Activated T-cell treated with anti-CD3 and anti-CD28 coated beads, Interleukin-2, amount 50 U/mL, for 48 hours (primary cell): ENCODE measurements at places on chromosomes 6 and 20.

- DNase-seq: no peak
Observed at GRCh38 chr20:50376179-50376887, 133.8 kb upstream of the PTPN1 start.

DNA sequence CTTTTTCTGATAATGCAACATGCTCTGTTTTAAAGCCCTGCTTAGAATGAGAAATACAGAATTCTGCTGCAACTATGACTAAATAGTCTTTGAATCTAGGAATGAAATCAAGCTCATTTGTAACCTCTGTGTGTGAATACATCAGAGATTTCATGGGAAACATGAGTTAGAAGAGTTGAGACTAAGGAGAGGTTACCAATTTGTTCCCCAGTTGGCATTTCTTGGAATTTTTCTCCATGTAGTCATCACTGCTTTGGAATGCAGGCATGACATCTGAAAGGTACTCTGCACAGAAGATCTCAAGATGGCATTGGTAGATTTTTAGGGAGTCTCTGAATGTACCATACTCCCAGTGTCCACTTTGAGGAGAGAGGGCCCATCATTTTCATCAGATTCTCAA is 237.2 kb downstream of the TFAP2A start:
- DNase-seq: no peak

DNA sequence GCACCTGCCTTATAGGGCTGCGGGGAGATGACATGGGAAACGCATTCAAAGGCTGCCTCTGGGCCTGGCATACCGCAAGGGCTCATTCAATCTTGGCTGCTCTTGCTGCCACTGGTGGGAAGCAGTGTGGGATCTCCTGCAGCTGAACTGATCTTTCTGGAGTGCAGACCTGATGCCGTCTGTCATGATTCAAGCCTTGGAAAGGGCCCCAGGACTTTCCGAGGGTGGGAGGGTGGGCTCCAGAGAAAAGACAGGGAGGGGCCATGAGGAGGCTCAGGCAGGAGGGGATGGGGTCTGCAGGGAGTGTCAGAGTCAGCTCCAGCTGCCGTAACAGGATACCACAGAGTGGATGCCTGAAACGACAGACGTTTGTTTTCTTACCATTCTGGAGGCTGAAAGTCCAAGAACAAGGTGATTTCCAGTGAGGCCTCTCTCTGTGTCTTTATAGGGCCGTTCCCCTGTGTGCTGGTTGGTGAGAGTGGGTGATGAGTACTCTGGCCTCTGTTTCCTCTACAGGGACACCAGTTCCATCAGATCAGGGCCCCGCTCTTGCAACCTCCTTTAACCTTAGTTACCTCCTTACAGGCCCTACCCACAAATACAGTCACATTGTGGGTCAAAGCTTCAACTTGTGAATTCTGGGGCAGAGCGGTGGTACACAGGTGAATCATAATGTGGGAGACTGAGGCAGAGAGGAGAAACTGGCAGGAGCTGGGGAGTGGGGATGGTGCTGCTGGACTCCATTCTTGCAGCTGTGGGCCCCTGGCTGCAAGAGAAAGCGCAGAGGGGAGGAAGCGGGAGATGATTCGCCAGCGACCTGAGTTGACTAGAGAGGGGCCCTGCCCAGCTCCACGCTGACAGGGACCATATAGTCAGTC is 148.4 kb downstream of the SYCP2 start:
- no peak for DNase-seq

- DNase-seq: no peak
Observed at GRCh38 chr6:5723841-5724691, 282.7 kb downstream of the NRN1 start.

- DNase-seq: no peak
Observed at GRCh38 chr6:74166849-74167248, 470.8 kb downstream of the CD109 start.

DNA sequence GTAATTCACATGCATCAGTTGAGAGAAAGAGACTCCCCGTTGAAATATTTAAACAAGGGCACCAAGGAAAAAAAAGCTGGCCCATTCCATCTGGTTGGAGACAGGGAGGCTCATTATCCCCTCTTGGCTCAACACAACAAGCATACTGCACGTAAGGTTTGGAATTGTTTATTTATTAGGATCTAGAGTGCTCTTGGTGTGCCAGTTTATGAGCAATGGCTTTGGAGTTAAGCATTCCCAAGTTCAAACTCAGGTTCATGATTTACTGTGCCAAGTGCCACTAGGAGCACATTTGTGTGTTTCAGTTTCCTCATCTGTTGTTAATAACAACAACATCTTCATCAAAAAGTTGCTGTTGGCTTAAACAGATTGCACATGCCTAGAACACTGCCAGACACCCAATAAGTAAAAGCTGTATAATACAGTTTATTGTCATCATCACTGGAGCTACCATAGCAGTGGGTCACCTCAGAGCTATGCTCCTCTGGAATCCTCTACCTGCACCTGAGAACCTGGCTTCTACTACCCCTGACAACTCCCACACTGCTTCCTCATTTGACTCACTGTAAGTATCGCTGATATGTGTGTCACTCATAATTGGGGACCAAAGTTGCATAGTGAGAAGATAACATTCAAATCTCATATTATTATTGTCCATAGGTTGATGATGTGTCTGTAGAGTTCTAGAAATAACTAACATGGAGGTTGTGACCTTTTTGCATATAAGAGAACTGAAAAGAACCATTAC is 5.4 kb downstream of the SLC17A3 start:
- DNase-seq: no peak

GRCh38 chr6:7413151-7413823 is 23.7 kb downstream of the RIOK1 start:
- no peak for DNase-seq

DNA sequence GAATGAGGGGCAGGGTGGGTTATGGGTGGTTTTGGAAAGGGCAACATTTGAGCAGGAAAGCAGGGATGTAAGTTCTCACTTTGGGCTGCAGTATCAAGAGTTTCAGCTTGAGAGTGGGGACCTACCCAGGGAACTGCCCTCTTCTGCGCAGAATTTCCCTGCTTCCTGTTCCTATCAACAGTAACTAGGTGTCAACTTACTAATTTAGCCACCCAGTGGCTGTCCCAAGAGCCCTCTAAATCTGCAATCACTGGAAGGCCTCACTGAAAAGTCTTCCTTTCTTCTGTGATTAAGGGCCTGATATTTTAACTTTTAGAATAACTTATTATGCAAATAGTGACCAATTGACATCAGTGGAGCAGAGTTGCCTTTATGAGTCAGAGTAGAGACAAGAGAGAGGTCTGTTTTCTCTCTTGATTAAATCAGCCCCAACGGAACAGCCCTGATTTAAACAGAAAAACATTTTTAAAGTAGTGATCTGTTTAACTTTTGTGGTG is 118.2 kb upstream of the RIPOR2 start:
- DNase-seq: no peak

GRCh38 chr6:108944071-108944470 is 95.8 kb downstream of the ARMC2 start:
- no peak for DNase-seq

DNA sequence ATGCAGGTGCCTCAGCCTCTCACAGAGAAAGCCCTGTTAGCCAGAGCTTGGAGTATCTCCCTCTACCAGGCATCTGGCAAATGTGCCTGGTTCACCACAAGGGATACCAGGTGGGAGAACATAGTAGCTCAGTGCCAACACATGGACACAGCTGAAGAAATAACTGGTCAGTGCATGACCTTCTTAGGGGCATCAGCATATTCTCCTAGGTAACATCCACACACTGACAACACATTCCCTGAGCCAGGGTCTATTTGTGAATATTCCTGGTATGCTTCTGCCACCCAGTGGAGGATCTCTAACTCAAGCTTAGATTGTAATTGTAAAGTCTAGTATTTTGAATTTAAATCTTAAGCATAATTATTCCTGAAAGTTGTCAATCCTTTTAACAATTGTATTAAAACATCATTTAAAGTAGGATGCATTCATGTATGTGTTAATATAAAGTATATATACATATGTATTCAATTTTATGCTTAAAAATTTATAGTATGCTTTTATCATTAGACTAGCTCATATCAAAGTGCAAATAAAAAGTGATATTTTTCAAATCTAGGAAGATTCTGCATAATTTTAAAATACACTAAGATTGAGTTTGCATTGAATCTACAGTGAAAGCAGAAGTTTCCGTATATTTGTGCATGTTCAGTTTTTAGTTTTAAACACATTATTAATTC is 45.3 kb upstream of the COL21A1 start:
- DNase-seq: no peak

DNA sequence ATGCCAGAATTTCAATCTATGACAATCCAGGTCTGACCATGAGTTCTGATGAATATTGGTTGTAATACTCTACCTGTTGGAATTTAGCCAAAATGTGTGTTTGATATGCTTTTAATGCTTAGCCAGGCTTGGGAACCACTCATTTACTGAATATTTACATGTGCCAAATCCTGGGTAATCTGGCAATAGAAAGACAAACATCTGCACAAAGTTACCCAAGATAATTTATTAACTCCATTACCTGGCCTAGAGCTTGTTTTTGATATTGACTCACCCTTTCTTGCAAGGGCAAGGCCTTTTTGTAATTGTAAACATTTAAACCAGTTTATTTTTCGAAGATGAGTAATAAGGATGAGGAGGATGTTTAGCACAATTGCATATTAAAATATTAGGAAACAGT is 13.5 kb upstream of the CD2AP start:
- no peak for DNase-seq

DNA sequence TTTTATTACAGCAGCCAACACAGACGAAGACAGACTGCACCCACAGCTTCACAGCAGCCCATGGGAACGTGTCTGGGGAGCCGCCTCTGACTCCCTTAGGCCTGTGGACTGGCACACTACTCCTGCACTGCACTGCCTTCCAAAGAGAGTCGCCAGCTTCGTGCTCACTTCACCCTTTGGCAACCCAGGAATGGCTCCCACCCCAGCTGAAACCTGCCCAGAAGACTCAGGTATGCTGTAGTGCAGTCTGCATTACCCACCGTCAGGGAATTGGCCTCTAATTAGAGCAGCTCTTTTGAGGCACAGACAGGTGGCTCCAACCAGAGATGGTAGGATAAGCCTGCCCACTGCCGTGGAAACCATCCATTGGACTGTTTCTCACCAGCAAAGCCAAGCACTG is 39.9 kb upstream of the FRMD1 start:
- DNase-seq: no peak

DNA sequence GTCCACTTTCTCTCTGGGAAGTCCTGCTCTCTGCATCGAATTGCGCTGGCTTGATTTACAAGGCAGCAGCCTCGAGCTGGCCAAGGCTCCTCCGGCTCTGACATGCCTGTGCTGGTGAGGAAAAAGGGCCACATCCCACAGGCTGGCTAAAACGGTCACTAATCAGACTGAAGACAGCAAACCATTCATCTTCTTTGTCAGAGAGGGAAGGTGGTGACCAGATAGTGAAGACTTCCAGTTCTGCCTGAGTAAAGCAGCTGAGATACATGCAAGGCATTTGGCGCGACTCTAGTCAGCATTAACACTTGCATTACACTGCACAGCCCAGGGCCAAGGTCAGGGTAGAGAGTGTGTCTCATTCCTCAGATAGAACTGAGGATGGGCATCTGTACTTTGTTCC is 203.2 kb upstream of the MAP3K7 start:
- no peak for DNase-seq

DNA sequence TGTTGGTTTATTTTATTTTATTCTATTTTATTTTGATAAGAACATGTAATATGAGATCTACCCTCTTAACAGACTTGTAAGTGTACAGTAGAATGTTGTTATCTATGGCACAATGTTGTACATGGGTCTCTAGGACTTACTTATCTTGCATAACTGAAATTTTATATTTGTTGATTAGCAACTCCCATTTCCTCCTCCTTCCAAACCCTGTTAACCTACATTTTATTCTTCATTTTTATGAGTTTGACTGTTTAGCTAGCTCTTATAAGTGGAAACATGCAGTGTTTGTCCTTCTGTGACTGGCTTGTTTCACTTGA is 37.9 kb upstream of the BCAS1 start:
- no peak for DNase-seq

DNA sequence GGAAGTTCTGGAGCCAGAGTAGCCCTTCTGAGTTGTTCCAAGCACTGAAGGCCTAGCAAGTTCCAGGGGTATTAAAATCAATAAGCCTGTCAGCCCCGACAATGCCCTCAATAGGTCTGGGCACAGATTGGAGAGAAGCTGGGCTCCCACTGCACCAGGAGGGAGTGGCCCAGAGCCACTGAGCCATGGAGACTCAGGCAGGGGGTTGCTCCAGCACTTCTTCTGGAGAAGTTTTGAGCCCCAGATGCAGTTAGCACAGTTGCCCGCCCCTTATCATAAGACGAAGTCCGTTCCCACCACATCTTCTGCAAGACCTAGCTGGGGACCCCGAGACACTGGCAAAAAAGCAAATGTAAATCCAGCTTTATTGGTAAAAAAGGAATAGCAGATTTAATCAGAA is 13.0 kb downstream of the DEFB132 start:
- no peak for DNase-seq

DNA sequence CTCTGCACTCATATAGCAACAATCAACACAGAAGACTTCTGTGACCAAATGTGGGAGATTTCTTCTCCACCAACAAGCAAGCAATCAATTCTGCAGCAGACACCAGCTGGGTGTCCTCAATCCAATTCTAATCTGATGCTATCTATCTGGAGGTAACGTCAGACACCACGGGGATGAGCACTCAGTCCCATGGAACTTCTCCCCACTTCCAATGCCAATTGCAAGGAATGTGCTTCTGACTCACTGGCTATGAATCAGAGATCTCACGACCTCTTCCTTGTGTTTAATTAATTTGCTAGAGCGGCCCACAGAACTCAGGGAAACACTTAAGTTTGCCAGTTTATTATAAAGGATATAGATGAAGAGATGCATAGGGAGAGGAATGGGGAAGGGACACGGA is 103.5 kb upstream of the SIRPG start:
- DNase-seq: no peak

DNA sequence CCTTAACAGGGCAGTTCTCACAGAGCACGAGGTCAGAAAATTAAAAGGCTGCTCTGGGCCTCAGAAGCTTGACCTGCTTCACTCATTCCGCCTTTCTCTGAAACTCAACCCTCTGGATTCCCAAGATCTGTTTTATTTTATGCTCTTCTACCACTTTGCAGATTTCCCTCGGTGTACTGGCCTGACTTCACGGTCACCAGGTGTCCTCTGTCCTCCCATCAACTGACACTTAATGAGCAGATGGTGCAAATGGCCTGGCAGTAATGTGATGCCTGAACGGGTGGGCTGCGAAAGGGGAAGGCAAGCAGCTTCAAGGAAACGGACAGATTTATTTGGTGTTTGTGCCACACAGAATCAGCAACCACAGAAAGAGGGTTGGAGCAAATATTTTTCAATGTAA is 169.7 kb upstream of the TFAP2D start:
- DNase-seq: no peak

- DNase-seq: no peak
Observed at GRCh38 chr20:4953881-4954280, 47.4 kb downstream of the SLC23A2 start.

DNA sequence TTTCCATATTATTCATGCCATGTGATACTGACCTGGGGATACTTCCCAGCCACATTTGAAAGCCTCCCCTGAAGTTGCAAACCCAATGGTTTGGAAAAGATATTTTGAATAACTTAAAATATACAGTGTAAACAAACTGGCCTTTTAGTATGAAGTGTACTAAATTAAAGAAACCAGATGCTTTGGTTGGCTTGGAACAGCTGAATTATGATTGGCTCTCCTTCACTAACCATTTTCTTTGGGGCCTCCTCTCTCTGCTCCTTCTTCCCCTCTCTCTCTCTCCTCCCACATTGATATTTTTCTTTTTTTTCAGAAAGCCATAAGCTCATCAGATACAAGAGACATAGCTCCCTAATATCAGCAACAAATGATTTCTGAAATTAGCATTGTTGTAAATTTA is 166.6 kb downstream of the MTFR2 start:
- DNase-seq: no peak
